Stimulated activated CD4-positive, alpha-beta T cell treated with anti-CD3 and anti-CD28 coated beads, Interleukin-1b, Interleukin-23, amount 100 ng/mL, for 24 hours (primary cell): ENCODE measurements at places on chromosomes 16 and 17.

GRCh38 chr16:14509055-14509454 lies 121.0 kb downstream of the PARN start:
- no peak for DNase-seq

DNA sequence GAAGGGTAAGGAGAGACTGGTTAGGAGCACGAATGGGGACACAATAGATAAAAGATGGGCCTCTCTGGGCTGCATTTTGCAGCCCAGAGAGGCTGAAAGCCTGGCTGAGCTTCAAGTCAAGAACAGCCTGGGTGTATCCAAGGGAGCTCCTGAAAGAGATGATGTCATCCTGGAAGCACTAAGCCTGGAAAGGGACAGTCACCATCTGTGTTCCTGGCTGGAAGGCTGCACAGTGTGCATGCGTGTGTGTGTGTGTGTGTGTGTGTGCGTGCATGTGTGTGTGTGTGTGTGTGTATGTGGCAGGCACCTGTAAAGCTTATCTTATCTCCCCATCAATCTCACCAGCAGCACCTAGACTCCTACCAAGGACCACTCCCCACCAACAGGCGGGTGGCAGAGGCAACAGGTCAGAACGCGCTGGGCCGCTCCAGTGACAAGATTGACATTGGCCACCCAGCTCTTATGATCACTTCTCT lies 44.1 kb downstream of the COG7 start:
- no peak for DNase-seq

GRCh38 chr17:76541739-76542454 lies 2.1 kb downstream of the PRCD start:
- DNase-seq = no peak

DNA sequence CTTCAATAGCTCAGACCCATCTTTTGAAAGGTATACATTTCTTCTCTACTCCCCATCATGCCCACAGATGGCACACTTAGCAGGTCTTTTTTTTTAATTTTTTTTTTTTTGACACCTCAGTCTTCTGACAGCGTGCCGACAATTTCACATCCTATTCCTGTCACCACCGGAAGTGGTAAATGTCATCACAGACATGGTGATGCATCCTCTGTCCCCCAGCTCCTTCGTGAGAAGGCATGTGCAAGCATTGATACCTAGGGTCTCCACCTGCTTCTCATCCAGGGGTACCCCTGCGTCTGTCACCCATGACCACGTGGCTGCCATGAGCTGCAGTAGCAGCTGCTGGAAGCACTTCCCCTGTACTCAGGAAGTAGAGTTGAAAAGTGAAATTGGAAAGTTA lies 35.6 kb downstream of the ELAC2 start:
- DNase-seq = no peak

DNA sequence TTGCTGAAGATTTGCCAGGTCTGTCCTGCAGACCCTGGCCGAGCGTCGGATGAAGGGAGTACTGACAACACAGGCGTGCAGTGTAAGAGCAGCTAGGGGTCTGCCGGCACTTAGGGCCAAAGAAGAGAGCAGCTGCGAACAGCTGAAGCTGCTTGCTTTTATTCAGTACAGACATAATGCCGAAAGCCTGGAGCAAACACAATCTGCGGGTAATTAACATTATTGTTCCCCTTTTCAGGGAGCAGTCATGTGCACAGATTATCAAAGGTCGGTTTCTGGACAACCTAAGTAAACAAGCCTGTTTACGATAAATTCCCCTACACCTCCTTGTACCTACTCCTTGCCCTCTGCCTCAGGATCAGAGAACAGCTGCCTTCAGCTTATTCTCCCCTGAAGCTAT lies 12.0 kb upstream of the KRT23 start:
- no peak for DNase-seq

GRCh38 chr17:43750153-43750552 lies 8.4 kb downstream of the SOST start:
- DNase-seq = no peak

DNA sequence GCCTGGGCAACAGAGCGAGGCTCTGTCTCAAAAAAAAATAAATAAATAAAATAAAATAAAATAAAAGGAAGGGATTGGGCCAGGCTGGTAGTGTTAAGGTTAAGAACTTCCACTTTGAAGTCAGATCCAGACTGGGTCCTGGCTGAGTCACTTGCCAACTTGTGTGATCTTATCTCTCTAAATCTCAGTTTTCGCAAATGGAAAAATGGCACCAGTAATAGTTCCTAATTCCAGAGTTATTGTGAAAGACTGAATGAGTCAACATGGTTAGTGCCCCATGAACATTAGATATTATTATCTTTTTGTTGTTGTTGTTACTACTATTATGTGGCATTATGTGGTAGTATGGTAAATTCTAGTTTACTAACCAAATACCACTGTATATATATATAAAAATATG lies 188.0 kb upstream of the AXIN2 start:
- no peak for DNase-seq

DNA sequence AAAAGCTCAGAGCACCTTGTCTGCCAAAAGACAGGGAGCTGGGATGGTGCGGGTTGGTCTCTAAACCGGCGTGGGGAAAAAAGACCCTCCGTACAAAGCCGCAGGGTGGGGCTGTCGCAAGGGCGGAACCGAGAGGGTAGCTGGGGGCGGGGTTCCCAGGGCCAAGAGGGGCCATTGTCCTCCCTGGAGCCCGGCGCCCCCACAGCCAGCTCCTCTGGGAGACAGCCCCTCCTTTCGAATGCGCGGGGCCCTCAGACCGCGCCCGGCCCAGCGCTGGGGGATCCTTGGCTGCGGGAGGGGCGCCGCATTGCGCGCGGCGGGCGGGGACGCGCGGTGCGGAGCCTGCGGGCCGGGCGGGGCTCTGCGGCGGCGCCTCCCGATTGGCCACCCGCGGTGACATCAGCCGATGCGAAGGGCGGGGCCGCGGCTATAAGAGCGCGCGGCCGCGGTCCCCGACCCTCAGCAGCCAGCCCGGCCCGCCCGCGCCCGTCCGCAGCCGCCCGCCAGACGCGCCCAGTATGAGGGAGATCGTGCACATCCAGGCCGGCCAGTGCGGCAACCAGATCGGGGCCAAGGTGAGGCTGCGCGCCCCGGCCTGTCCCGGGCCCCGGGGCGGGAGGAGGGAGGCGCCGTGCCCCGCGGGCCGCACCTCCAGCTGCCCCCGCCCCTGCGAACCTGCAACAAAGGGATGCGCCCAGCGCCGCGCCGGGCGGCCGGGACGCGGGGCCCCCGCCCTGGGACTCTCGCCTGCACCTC lies at the start of gene TUBB3:
Gene TUBB3 (plus strand): TSS at position 459 of the 756 bp plus-strand sequence. CDS start 60 bp downstream, at position 519.
- peak; percentile 33 for DNase-seq

GRCh38 chr16:74580833-74581232 lies 26.1 kb downstream of the GLG1 start:
- no peak for DNase-seq

GRCh38 chr17:2343421-2343820 lies 6.1 kb downstream of the SGSM2 start:
- DNase-seq = peak; percentile 28

DNA sequence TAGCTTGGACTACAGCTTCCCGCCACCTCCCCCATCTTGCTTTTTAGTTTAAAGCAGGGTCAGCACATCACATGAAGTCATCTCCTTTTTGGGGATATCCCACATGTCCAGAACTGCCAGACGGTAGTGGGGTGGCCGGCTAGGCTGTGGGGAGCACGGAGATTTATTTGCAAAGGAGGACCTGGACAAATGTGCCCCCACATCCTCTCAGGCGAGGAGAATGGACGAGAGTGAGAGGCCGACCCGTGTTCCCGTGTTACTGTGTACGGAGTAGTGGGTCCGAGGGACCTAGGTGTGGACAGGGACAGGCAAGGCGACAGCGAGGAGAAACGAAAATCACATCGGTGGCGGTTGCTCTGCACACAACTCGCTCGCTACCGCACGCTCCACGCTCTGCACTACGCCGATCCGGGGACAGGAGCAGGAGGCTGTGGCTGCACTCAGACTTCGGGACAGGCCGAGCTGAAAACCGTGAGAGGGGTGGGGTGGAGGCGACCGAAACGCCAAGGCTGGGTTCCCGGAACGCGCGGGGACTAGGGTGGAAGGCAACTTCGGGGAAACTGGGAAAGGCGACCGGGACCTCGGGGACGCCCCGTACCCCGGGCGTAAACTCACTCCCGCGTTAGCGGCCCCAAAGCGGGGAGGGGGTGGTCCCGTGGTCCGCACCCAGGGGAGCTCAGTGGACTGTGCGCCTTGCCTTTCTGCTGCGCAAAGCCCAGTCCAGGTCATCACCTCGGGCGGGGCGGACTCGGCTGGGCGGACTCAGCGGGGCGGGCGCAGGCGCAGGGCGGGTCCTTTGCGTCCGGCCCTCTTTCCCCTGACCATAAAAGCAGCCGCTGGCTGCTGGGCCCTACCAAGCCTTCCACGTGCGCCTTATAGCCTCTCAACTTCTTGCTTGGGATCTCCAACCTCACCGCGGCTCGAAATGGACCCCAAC lies at the start of gene MT1A:
Gene MT1A (plus strand): TSS at position 853 of the 937 bp plus-strand sequence. CDS start 73 bp downstream, at position 926.
- DNase-seq = no peak

DNA sequence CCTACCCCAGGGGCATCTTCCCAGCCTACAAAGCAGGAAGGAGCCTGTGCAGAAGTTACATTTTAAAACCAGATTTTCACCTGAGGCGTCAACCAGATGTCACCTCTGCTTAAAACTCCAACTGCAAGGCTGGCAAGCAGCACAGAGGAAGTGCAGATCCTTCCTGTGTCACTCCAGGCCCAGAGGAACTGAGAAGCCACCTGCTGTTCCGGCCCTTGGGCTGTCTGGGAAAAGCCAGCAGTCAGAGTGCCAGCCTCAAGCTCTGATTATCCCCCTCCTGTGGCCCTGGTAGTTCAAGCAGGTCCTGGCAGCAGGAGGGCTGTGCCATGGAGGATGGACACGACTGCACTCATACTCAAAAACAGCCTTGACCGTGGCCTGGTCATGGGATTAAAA lies 10.2 kb downstream of the POLR2C start:
- DNase-seq = no peak

DNA sequence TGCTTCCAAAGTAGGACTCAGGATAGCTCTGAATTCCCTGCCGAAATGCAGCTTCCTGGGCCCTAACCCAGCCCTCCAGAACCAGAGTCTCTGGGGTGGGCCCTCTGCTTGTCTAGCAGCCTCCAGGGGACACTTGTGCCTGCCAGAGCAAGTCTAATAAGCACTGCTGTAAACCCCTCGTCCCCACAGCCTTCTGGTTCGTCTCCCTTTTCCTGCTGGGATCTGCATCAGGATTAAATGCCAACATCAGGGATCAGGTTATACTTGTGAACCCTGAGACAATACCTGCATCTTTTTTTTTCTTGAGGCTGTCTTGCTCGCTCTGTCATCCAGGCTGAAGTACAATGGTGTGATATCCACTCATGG lies 282.0 kb downstream of the SEC14L1 start:
- no peak for DNase-seq

GRCh38 chr16:30808146-30808545 lies 21.1 kb upstream of the ZNF629 start:
- DNase-seq = no peak

GRCh38 chr16:48503779-48504178 lies 106.2 kb downstream of the N4BP1 start:
- DNase-seq = no peak

DNA sequence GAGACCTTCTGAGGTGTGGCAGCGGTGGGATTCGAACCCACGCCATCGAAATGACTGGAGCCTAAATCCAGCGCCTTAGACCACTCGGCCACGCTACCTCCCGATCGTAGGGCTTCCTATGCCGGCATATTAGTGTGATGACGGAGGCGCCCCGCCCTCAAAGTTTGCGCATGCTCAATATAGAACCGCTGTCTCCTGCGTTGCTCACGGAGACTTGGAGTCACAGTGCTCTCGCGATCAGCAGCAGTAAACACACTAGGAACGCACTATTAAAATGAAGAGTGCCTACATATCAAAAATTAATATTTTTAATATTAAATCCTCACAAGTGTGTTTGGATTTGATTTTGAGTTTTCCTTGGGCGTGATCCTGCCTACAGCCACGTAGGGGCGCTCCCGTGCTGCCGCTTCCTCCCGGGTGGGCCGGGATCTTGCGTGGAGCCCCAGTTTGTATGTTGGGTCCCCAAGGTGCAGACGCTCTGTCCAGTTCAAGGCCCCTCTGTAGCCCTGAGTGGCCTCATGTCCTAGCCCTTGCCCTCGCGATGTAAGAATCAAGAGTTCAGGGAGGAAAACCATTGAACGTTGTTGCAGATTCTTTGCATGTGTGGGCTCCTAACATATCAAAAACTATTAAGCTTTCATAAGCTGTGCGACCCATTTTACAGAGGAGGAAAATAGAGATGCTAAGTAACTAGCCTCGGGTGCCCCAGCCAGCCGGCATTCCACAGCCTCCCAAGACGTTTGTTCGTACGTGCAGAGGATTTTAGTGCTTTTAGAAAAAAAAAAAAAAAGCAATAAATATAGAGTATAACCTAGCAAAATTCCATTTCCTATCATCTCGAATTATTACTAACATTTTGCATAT lies 10.2 kb upstream of the EEF2K start:
- peak; percentile 95 for DNase-seq

DNA sequence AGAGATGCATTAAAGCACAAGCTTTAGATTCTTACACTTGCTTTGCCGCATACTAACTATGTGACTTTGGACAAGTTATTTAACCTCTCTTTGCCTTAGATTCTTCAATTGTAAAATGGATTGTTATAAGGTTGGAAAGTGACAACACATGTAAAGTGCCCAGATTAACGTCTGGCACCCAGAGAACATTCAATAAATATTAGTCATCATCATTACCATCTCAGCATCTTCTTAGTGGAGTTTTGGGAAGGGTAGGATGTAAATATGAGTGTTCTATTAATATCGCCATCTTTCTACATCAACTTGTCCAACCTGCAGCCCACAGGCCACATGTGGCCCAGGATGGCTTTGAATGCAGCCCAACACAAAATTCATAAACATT lies 27.4 kb upstream of the FAM20A start:
- no peak for DNase-seq
